ENCODE measurements at places on chromosomes 2 and 18. TPM values are rescaled to one million over a fixed set of nuclear protein-coding genes. Genes with fewer than 3 reads are reported as not detected.

GRCh38 chr2:151262629-151263028, 966 bp upstream of the RBM43 start:
- no peaks in the 10 kb centered on the region for H3K36me3 ChIP-seq
- H3K27ac ChIP-seq, result no peak overlapping the region

HAAO gene
- 44.1 TPM for total RNA-seq

GRCh38 chr2:98016908-98017670, 21.3 kb upstream of the TMEM131 start:
- no peak for DNase-seq
- H3K4me3 ChIP-seq, result no peak overlapping the region
- H3K4me1 ChIP-seq, result no peaks in the 10 kb centered on the region
- no peak overlapping the region for H3K27ac ChIP-seq
- no peaks in the 10 kb centered on the region for H3K27me3 ChIP-seq
- no peaks in the 10 kb centered on the region for H3K36me3 ChIP-seq

- H3K36me3 ChIP-seq, result no peaks in the 10 kb centered on the region
- DNase-seq, result no peak
- H3K4me3 ChIP-seq, result no peak overlapping the region
Observed at GRCh38 chr2:28505361-28505760, 9.5 kb downstream of the PLB1 start.

GRCh38 chr2:171271971-171272436, 111.3 kb upstream of the TLK1 start:
- no peaks in the 10 kb centered on the region for H3K27me3 ChIP-seq
- H3K4me1 ChIP-seq, result peaks cover 15% of the 10 kb centered on the region
- H3K36me3 ChIP-seq, result no peaks in the 10 kb centered on the region
- DNase-seq, result peak; percentile 70
- peak overlapping the region; percentile 54 for H3K27ac ChIP-seq
- no peak overlapping the region for H3K4me3 ChIP-seq

IL1RN gene
- not detected for total RNA-seq

DNA sequence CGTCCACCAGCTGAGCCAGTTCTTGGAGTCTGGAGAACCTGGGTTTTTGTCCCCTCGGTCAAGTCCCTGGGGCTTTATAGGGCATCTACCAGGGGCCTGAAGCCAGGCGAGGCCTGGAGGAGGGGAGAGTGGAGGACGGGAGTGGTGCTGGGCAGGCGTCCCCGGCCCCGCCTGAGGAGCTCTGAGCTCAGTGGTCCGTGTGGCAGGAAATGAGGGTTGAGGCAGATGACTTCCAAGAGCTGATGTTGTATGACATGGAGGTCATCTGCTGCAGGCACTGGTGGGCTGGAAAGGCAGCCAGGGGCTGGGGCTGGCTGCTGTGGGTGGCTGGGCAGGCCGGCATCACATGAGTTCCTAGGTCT, 118.5 kb upstream of the HS6ST1 start:
- H3K4me3 ChIP-seq, result no peak overlapping the region
- H3K27ac ChIP-seq, result no peak overlapping the region
- no peaks in the 10 kb centered on the region for H3K36me3 ChIP-seq
- no peaks in the 10 kb centered on the region for H3K27me3 ChIP-seq
- peaks cover 5% of the 10 kb centered on the region for H3K4me1 ChIP-seq
- no peak for DNase-seq

DNA sequence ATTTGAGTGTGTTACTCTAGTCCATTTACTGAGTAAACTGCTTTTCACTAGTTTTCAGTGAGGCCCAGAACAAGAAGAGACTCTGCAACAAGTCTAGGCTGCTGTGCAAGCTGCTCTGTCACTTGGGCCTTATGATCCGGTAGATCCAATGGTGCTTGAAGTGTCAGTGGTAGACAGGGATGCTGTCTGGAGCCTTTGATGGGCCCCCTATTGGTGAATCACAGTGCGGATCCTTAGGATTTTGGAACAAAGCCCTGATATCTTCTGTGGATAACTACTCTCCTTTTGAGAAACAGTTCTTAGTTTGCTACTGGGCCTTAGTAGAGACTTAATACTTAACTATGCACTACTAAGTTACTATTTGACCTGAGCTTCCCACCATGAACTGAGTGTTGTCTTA, 150.2 kb downstream of the TMEFF2 start:
- H3K36me3 ChIP-seq, result no peaks in the 10 kb centered on the region
- DNase-seq, result no peak
- H3K4me1 ChIP-seq, result no peaks in the 10 kb centered on the region
- no peaks in the 10 kb centered on the region for H3K27me3 ChIP-seq
- no peak overlapping the region for H3K4me3 ChIP-seq
- no peak overlapping the region for H3K27ac ChIP-seq

- H3K36me3 ChIP-seq, result no peaks in the 10 kb centered on the region
- no peak overlapping the region for H3K27ac ChIP-seq
- H3K4me1 ChIP-seq, result peaks cover 11% of the 10 kb centered on the region
- no peak overlapping the region for H3K4me3 ChIP-seq
- DNase-seq, result no peak
Observed at GRCh38 chr2:133415210-133415876, 152.9 kb downstream of the NCKAP5 start.

- no peaks in the 10 kb centered on the region for H3K27me3 ChIP-seq
- no peak for DNase-seq
- no peak overlapping the region for H3K27ac ChIP-seq
- H3K4me3 ChIP-seq, result no peak overlapping the region
Observed at GRCh38 chr2:200847269-200847668, 17.2 kb downstream of the CLK1 start.

- H3K4me3 ChIP-seq, result no peak overlapping the region
- H3K4me1 ChIP-seq, result no peaks in the 10 kb centered on the region
- no peaks in the 10 kb centered on the region for H3K36me3 ChIP-seq
- DNase-seq, result no peak
- H3K27ac ChIP-seq, result no peak overlapping the region
- no peaks in the 10 kb centered on the region for H3K27me3 ChIP-seq
Observed at GRCh38 chr2:136935119-136935518, 169.8 kb downstream of the THSD7B start.

DNA sequence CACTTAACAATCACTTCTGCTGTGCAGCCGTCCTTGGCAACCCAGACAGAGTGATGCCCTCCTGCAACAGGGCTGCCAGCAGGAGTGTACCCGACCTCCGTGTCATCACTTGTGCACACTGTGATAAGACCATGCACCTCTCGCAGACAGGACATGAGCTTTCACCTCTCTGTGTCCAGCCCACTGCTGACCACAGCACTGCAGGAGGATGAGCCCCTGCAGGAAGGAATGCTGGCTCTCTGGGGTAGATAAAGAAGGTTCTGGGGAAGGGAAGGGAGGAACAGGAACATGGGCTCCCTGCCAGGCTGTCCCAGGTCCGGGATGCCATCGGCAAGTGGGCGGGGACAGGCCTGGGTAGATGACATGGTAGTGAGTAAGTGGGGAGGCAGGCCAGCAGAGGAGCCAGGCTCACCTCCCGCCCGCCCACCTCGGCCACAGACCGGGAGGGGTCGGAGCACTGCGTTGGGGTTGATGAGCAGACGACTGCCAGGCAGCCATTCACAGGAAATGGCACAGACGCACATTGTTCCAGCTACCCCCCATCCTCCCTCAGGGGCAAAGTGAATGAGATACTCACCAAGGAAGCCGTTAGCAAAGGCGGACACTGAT, 18.6 kb upstream of the COL6A3 start:
- no peak for DNase-seq
- no peak overlapping the region for H3K4me3 ChIP-seq
- H3K36me3 ChIP-seq, result no peaks in the 10 kb centered on the region
- H3K27me3 ChIP-seq, result no peaks in the 10 kb centered on the region

DNA sequence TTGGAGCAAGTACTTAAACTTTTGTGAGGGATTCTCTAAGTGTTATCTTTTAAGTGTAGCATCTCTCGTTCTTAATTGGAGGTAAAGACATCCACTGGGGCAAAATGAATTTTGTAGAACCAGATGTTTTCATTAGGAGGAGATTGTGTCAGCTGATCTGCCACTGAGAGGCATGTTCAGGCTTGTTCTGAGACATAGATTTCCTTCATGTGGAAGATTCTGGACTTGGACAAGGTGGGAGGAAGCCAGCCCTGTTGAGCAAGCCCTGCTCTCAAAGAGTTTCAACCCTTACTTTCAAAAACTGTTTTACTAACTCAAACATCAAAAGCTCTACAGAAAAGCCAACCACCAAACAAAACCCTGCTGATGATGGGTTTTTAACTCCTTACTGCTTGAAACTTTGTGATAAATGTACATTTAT, 6.5 kb downstream of the MAP4K4 start:
- H3K4me1 ChIP-seq, result peaks cover 25% of the 10 kb centered on the region
- no peaks in the 10 kb centered on the region for H3K27me3 ChIP-seq
- no peak overlapping the region for H3K27ac ChIP-seq
- no peaks in the 10 kb centered on the region for H3K36me3 ChIP-seq
- DNase-seq, result no peak
- H3K4me3 ChIP-seq, result no peak overlapping the region

GRCh38 chr2:215723631-215724011, 287.8 kb upstream of the FN1 start:
- H3K27me3 ChIP-seq, result no peaks in the 10 kb centered on the region
- DNase-seq, result no peak
- no peaks in the 10 kb centered on the region for H3K36me3 ChIP-seq
- peak overlapping the region; percentile 61 for H3K27ac ChIP-seq

DNA sequence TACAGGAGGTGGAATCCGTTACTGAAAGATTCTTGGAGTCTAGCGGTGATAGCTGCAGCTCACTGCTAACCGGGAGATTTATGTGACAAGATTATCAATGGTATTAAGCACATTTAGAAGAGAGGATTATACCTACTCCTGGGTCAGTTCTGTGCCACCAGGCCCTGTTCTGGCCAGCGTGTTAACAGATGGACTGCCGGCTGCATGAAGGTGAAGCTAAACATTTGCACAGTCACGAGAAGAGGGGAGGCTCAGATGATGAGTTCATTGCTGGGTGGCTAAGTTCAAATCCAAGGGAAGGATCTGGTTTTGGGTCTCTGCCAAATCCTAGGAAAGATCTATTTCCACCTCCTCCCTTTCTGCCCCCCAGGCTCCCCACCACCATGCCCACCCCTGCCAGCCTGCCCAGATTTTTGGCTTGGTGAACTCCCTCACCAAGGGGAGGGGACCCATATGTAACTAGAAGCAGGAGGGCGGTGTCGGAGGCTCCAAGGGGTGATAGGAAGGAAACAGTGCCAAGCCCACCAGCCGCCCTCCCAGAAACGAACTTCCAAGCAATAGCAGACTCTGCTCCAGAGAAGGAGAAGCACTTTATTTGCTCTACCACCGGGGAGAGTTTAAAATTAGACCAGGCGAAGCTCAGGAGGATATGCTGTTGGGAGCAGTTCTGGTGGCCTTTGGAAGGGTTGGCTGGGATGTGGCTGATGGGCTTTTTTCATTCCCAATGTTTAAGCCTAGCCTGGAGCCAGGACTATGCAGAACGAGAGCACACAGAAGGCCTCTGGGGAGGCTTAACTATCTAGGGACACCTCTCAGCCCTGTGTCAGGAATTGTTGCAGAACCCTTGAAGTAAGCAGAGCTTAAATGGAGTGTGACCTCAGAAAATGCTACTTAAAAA, 200.5 kb downstream of the KLHL29 start:
- no peak overlapping the region for H3K4me3 ChIP-seq
- H3K27me3 ChIP-seq, result no peaks in the 10 kb centered on the region
- no peaks in the 10 kb centered on the region for H3K36me3 ChIP-seq
- DNase-seq, result no peak

UGT1A10 gene
- total RNA-seq, result 1.0 TPM

- H3K4me3 ChIP-seq, result no peak overlapping the region
- no peaks in the 10 kb centered on the region for H3K27me3 ChIP-seq
- no peak for DNase-seq
- H3K36me3 ChIP-seq, result no peaks in the 10 kb centered on the region
- no peaks in the 10 kb centered on the region for H3K4me1 ChIP-seq
- no peak overlapping the region for H3K27ac ChIP-seq
Observed at GRCh38 chr18:75644871-75645270, 217.4 kb upstream of the SMIM21 start.

ABCG8 gene
- total RNA-seq, result 0.12 TPM

DNA sequence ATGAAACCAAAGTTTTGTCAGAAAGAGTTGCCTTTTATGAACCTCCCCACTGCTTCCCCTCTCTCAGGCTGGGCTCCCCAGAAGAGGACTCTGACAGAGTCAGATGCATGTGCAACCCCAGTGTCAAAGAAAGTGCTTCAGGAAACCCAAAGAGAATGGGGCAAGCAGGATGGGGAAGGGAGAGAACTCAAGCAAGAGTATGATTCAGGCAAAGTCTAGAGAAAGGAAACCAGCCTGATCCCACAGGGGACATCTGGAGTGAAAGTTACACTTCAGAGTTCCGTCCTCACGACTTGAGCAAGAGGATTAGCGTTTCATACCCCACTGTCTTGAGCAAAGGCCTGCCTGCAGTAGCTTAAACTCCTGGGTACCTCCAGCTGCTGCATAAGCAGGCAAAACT, 51.8 kb upstream of the EPC2 start:
- H3K27me3 ChIP-seq, result no peaks in the 10 kb centered on the region
- no peak for DNase-seq
- H3K36me3 ChIP-seq, result no peaks in the 10 kb centered on the region
- H3K4me3 ChIP-seq, result no peak overlapping the region
- no peak overlapping the region for H3K27ac ChIP-seq

Data from Caco-2 (cell line).